ENCODE measurements at places on chromosomes 3 and 15. TPM values are rescaled to one million over a fixed set of nuclear protein-coding genes. Genes with fewer than 3 reads are reported as not detected.

DNA sequence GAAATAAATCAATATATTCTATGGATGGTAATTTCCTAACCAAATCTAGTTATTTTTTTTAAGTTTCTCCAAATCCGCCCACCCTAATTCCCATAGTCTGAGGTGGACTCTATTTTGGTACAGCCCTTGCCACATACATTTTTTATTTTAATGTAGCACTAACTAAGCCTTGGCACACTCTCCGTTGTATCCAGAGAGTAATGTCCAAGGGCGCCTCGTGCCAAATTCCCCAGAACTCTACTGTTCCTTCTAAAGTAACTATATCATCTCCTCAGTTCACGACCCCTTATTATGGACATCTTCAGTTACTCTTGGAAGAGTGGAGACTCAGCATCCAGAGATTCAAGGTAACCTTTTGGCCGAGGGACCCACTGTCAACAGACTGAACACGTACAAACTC lies 1.3 kb downstream of the VGLL3 start:
- DNase-seq, result no peak

The CELSR3 gene
- polyA plus RNA-seq, result 1.3 TPM

The ADCY5 gene
- 6.6 TPM for polyA plus RNA-seq

DNA sequence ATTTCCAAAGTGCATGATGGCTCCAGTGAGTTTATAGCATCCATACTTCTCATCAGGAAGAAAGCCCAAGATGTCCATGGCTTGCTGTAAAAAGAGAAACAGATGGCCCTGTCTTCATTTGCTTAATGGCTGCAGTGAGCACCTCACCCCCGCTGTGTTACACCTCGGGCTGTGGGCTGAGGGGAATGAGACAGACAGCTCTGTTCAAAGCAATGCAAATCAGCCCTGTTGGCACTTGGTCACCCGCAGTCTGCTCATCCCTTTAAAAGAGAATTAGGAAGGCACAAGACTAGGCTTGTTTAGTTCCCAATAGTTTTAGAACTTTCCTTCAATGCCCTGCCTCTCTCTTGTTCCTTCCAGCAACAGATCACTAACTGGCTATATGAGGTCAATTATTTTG lies 25.2 kb downstream of the MYH15 start:
- no peak for DNase-seq

DNA sequence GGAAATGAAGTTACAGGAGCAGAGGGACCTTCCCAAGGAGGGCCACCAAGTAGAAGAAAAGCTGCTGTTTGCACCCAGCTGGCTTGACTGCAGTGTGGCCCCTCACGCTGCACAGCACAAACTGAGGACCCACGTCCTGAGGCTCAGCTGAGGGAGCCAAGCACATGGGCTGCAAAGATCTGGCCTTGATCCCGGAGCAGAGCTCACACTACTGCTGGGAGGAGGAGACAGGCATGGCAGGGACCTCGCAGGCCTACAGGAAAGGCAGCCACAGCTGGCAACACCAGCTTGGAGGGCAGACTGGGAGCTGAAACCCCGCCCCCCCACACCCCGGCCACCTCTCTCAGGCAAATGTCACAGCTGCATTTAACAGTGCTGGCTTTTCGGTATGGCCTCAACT lies 39.7 kb downstream of the KLHL25 start:
- peak; percentile 76 for DNase-seq

- peak; percentile 91 for DNase-seq
These were observed at the start of gene ESYT3 for GRCh38 chr3:138434276-138434874. Gene ESYT3 (plus strand): TSS chr3:138434616. CDS start chr3:138434799, 183 bp downstream.

DNA sequence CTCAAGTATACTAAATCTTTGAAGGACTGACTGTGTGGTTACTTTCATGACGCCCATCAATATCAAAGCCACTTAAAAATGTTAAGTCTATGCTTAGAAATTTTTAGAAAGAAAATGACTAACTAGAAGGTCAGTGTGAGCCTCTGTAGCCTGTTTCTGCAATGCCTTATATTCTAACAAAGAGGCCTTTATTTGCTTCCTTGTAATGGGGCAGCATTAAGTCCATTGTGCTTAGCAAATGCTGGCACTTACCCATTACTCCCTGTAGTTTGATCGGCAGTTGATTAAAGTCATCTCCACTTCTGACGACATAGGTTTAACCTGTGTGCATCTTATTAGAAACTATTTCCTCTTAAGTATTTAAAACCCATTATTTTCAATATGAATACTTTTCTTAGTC lies 91.6 kb upstream of the FAM98B start:
- no peak for DNase-seq

- no peak for DNase-seq
These were observed 189.8 kb upstream of the PROK2 start for GRCh38 chr3:71974786-71975185.

GRCh38 chr15:29822100-29822683 lies at the start of gene TJP1:
Gene TJP1 (minus strand): TSS chr15:29822468. CDS start chr15:29822028, 440 bp downstream.
- DNase-seq, result peak; percentile 79

The ISL2 gene
- polyA plus RNA-seq, result not detected

The TUSC7 gene
- not detected for polyA plus RNA-seq

DNA sequence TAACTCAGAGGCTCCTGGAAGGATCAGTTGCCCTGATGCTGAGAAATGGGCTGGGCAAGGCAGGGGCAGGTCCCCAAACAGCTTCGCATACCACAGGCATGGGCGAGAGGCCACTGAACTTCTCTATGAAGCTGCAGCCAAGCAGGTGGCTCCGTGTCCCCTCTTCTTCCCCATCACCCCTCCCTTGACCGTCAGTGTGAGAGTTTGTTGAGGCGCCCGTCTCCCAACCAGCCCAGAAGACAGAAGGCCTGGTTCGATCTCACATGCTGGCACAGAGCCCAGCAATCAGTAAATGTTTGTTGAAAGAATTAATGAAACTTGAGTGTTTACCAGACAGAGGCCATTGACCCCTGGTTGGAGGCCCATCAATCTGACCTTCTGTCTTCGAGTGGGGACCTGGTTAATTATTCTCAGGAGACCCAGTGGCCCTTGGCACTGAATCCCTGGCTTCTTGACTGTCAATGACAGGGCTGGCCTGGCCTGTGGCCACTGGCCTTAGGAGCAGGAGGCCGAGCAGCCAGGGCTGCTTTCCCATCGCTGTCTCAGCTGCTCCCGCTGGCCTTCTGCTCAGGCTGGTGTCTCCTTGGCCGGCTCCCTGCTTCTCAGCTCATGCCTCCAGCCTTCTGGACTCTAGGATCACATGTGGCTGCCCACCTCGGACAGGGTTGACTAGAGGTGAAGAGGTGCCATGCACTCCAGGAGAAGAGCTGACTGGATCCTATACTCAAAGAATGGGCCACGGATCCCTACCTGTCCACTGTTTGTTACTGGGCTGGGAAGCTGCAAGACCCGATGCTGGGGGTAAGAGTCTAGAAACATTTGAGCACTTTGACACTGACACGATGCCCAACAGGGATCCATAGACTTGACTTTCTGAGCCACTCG lies 113.4 kb downstream of the ASB7 start:
- no peak for DNase-seq

- DNase-seq, result no peak
These were observed 16.4 kb upstream of the TNFAIP8L3 start for GRCh38 chr15:51111061-51111460.

DNA sequence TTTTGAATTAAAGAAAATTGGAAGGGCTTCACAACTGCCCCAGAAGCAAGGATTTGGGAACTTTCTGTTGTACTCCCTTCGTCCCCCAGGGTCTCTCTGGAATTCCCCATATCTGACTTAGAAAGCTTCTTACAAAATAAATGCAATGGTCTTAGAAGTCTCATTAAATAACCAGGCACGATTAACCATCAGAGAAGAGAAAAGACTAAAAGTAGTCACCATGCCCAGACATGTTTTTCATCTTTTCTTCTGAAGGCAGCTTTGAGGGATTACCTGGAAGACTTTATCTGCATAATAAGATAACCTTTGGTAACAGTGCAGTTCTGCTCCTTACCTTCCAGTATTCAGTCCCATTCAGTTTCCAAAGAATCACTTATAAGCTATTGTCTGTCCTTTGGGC lies 135.9 kb downstream of the PTPRG start:
- DNase-seq, result no peak

The RLBP1 gene
- not detected for polyA plus RNA-seq

The ENTPD3 gene
- 0.10 TPM for polyA plus RNA-seq

- no peak for DNase-seq
These were observed 54.1 kb upstream of the ATP2C1 start for GRCh38 chr3:130839813-130840212.

GRCh38 chr3:5663601-5664000 lies 476.1 kb downstream of the EDEM1 start:
- DNase-seq, result no peak

The TM6SF1 gene
- 13.0 TPM for polyA plus RNA-seq

The DET1 gene
- polyA plus RNA-seq, result 2.5 TPM

DNA sequence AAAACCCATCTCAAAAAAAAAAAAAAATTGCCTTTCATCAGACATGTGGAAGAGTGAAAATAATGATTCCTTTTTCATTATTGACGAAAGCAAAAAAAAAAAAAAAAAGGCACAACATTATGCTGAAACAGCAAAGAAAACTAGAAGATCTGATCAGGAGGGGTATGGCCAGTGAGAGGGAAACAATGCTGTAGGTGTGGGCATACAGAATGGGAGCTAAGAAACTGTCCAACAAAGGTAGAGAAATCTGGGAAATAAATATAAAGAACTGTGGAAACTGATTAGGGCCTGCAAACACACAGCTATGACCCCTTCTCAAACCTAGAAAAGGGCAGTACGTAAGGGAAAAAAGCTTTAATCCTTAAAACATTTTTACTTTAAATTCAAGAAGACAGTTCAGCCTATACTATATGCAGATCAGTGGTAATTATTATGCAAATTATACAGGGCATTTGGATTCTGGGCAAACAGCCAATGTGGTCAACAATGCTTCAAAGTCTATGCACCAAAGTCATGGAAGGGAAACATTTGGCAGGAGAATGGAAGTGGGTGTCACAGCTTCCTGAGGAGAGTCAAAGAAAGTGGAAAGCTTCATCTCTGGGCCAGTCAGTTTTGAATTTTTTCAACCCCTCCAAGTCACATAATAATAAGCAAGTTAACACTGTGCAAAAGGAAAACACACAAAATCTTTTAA lies 68.3 kb upstream of the SLC12A8 start:
- DNase-seq, result no peak

DNA sequence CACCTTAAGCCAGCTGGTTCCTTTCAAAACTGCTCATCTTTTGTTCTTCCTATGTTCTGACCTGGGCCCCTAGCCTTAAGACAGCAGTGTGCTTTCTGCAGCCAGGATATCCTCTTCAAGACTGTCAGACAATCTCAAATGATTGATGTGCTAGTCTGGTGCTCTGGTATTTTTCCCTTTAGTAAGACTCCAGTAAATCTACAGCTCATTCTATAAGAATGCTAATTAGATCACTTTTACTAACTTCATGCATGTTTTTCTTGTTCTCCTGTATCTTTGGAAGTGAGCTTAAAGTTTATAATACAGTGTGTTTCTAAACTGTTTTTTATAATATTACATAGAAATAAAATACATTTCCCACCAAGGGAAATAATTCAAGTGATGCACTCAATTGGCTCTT lies 220.9 kb upstream of the NANOGP8 start:
- no peak for DNase-seq
